ENCODE measurements at places on chromosomes 5 and 9.
A peak's percentile ranks its signal among the peaks of the same experiment; 100 is the strongest.

DNA sequence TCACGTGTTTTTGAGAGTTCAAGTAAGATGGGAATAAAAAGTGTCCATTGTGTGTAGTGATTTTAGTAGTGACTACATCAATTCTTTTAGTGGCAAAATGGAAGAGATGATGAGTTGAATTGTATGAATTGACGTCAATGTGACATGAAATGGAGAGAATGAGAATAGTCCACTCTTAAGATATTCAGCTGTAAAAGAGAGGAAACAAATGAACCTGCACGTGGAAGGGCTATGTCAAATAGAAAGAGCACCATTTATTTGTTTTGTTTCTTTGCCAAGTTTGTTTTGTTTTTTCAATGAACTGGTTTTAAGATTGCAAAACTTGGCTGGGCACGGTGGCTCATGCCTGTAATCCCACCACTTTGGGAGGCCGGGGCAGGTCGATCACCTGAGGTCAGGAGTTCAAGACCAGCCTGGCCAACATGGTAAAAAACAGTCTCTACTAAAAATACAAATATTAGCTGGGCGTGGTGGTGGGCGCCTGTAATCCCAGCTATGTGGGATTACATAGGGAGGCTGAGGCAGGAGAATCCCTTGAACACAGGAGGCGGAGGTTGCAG lies 453.8 kb downstream of the TAF11L14 start:
- DNase-seq = no peak

- no peak for DNase-seq
Observed at GRCh38 chr5:73908395-73908794, 282.4 kb downstream of the ARHGEF28 start.

- DNase-seq = no peak
Observed at GRCh38 chr5:170262061-170263045, 29.6 kb downstream of the C5orf58 start.

GRCh38 chr5:32031089-32031488 lies 143.0 kb downstream of the GOLPH3 start:
- no peak for DNase-seq

DNA sequence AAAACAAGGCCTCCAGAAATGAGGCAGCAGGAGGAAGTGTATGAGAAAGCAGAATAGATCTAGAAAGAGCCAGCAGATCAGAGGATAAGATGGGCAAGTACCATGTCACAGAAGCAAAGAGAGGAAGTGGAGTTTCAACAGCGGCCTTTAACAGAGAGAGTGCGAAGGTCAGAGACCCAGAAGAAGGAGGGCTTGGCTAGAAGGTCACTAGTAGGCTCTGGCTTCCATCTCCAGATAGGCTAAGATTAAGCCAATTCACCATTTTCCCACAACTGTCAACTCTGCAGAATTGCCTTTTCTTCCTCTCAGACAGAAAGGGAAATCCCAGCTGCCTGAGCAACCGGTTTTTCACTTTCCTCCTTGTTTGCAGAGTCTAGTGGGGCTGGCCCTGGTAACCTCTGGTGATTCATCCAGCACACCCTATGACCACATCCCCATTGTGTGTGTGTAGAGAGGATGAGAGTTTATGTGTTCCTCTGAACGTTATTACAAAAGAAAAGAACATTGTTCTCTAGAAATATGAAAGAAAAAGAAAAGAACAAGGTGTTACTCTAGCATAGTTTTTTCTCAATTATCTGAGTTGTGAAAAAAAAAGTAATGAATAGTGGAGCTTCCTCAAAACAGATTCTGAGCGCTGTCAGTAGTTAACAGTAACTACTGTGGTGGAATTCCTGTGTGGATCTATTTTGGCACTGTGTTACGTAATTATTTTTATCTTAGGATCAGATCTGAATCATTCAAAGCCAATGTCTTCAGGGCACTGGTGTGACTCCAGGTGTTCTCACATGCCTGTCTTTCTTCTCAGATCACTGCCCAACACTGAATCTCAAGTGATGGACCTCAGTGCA lies 220.4 kb downstream of the ARRDC3 start:
- DNase-seq = peak; percentile 11

DNA sequence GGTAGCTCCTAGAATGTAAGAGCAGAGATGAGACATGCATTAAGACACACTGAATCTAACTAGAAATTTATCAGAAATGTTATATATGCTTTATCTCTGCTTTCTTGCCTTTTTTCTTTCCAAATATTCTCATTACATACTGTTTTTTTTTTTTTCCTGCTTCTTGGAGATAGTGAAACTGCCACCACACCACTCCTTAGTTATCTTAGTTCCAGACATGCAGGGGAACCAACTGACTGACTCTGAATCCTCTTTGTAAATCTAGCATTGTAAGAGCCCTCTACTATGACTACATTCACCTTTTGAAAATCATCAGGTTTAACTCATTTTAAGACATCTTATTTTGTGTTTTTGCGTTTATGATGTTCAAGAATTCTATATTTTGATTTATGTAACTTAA lies 181.3 kb upstream of the ST8SIA4 start:
- no peak for DNase-seq

- DNase-seq = no peak
Observed at GRCh38 chr9:135907006-135907430, 328 bp downstream of the CAMSAP1 start.

DNA sequence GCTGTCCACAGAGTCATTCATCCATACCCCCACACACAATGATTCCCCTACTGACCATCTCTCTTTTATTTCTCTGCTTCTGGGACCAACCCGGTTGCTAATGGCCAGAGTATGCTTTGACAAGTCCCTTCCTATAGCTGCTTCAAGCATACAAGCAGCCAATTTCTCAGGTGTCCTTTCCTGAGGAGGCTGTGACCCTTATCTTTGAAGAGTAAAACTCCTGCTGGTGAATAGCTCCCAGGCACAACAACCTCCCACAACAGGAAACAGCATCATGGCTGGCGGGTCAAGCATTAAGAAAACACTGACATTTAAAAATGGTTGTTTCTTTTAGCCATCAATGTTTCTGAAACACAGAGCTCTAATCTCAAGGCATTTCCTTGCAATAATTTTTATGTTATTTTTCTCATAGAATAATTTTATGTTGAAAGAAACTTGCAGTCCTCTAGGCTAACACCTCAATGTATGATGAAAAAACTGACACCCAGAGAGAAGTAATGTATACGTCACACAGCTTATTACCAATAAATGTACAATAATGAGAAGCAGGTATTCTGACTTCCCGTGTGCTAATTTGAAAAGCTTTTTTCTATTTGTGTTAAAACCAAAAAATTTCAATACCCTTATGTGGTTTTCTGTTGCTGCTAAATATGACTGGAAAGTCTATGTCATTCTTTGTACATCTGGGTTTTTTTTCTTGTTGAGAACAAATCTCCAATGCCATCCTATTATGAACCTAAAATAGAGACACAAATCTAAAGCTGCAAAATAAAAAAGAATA lies 7.5 kb upstream of the PAM start:
- no peak for DNase-seq

DNA sequence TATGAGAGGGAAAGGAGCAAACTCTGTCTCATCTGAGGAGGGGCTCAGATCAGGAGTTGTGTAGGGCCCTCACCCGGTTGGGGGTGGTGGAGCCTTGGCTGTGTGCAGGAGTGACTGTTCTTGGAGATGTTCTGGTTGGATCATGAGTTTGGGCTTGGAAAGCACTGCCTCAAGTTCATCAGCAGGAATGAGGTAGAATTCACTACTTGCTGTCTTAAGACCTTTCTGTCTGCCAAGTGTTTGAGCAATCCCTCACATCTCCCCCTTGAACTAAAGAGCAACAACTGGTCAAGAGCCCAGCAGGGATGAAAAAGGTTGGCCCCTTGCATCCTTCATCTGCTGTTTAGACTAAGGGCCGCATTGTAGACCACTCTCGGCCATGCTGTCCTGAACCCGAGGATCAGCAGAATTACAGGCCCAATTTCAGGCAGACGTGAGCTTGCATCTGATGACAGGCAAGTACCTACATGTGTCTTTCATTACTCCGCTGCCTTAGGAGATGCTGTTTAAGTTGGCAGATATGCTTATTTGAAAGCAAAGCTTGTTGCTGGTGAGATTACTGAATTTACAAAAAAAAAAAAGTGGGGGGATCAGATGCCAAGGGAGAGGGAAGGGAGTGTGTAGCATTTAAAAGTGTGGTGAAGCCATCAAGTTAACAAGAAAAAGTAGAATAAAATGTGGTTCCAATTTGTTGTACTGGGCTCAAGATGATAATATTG lies 36.4 kb downstream of the PIK3R1 start:
- no peak for DNase-seq

DNA sequence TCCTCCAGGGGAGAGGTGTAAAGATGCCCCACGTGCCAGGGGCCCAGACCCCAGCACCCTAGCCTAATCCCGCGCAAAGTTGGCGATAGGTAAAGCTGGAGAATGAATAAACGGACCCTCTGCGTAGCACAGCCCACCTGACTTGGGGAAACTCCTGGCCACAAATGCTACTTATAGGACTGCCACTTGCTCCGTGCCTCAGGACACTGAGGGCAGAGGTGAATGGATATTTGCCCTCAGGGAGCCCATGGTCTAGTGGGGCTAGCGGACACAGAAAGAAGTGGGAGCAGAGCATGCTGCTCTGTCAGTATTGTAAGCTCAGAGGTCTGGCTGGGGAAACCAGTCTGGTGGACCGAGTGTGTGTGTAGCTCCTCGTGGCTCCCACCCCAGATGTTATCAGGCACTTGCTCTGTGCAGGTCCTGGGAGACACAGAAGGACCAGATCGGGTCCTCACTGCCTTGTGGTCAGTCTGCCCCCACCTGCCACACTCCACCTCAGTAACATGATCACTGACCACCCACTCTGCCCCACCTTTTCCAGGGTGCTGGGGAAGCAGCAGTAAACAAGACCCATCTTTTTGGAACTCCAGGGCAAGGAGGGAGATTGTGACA lies 841 bp downstream of the GRK6 start:
- no peak for DNase-seq

DNA sequence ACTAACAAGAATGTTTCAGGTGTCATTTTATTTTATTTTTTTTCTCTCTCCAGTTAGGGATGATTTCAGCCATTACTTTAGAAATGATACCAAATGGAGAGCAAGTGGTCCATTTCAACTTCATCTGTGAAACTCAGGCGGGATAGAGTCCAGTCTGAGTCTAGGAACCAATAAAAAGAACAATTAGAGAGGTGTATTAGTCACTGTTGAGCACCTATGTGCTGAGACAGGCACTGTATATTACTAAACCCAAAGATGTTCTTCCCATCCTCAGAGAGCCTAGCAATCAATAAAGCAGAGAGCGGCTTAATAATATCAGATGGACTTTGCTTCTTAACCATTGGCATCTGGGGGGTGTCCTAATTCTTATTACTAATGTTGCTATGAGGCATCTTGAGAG lies 410.3 kb upstream of the SLC24A2 start:
- no peak for DNase-seq

- DNase-seq = no peak
Observed at GRCh38 chr5:21678526-21678925, 1174.6 kb downstream of the CDH12 start.

- DNase-seq = no peak
Observed at GRCh38 chr5:62741761-62742160, 163.1 kb downstream of the LRRC70 start.

- DNase-seq = no peak
Observed at GRCh38 chr9:109755040-109755439, 25.0 kb upstream of the PALM2AKAP2 start.

DNA sequence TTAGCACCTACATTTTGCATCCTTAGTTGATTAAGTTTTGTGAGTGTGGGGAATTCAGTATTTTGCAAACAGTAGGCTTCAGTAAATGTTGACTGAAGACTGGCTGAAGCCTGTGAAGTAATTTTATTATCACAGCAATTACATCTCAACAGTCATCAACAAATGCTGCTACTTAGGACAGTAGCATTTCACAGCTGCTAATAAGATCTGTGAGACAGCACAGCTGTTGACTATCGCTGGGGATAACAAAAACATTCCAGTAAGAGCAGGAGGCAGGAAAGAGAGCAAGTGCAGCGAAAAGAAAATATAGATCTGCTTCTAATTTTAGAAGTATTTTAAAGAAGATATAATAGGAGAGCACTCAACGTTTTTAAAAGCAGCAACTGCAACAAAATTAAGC lies 117.3 kb upstream of the FGF10 start:
- no peak for DNase-seq

DNA sequence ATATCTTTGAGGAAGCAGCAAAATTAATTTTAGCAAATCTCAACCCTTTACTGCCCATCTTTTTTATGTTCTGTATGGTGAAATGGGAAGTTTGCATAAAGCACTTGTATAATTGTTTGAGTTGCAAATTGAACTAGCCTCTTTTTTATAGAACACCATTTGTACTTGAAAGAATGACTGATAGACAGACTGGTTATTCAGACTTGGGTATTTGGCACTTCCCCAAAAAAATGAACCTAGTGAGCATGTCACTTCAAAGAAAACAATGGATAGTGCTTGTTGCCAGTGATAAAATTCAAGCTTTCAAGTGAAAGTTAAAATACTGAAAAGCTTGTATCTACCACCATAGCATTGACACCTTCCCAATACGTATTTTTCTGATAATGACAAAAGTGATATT lies 115.8 kb downstream of the ERCC6L2 start:
- no peak for DNase-seq

- no peak for DNase-seq
Observed at GRCh38 chr9:34256104-34256503, 73.0 kb downstream of the KIF24 start.

Measured in stimulated activated CD8-positive, alpha-beta memory T cell treated with anti-CD3 and anti-CD28 coated beads, Interleukin-15, amount 100 ng/mL, for 24 hours (primary cell).